Karpas-422 (cell line): ENCODE measurements at places on chromosomes 3 and 15.

- DNase-seq = no peak
These were observed 397.1 kb upstream of the CFAP20DC start for GRCh38 chr3:59446775-59447465.

GRCh38 chr3:115930922-115931321 is 307.6 kb downstream of the GAP43 start:
- no peak for DNase-seq

DNA sequence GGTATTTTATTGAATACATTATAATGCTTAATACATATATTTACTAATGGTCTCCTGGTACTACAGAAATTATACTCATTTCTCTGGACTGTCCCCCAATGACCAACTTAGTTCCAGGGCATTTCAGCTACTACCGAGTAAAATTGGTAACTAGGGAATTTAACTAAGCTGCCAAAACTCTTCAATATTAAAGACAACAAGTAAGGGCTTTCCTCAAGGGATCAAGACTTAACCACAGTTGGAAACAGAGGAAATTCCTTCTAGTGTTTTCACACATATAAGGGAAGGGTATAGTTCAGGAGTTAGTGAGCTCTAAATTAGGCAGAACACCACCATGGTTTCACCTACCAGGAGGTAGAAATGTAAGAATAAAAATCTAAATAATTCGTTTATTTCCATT is 357.4 kb downstream of the TBL1XR1 start:
- no peak for DNase-seq

DNA sequence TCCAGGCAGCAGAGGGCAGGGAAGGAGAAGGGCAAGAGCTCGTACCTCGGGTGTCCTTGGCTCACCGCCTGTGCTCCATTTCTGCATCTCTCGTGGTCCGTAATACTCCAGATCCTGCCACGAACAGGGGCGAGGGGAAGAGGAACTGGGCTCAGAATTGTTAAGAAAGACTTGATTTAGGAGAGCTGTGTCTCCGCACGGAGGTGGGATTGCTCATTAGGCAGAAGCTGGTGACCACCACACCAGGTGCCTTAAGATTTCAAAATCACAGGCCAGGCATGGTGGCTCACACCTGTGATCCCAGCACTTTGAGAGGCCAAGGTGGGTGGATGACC is 37.2 kb upstream of the BDH1 start:
- no peak for DNase-seq

- peak; percentile 6 for DNase-seq
These were observed 164.0 kb downstream of the ROBO2 start for GRCh38 chr3:77203851-77204250.

DNA sequence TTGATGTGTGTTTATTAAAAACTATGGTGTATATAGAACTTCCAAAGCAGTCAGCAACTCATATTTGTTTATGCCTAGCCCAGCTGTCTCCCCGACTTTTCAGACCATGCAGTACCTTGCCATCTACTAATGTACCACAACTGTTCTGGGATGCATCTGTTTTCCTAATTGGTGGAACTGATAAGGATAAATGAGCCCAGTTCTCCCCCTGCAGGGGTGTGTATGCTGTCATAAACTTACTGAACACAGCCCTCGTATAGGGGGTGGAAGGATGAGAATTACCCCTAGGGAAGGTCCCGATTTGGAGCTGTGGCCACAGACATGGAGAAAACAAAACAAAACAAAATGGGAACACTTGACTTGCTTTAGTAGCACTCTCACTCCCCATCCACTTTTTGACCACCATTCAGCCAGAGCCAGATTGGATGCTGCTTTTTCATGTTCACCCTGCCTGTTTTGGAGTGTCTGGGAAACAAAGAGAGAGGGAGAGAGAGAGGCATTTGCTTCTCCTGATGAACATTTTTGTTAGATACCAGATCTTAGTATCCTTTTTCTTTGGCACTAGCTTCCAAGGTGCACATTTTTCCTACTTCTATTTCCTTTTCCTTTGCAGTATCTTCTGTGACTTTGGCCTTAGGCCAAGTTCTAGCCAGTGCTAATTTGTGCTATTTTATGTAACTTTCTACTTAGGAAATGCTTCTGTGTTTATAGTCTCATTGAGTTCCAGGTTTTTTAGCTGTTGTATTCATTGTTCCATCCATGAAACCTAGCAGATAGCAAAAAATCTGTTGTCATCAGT is 29.1 kb downstream of the CADM2 start:
- DNase-seq = no peak

DNA sequence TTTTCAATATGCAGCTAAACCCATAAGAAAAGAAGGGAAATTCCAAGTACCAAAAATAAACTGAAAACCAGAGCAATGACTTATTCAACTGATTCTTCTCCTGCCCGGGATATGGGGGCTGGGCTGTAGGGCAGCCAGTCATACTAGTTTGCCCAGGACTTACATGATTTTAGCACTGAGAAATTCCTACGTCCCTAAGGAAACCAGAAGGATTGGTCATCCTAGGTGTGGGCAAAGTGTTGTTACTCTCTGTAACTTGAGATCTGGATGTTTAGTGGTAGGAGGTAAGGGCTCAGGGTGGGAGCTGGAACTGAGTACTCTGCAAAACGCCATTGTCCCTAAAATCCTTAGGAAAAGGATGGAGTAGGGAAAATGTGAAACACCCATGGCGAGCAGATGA is 1.2 kb upstream of the DAZL start:
- DNase-seq = no peak

GRCh38 chr3:11562277-11562881 is 81.3 kb downstream of the VGLL4 start:
- DNase-seq = no peak

- peak; percentile 91 for DNase-seq
These were observed 3.5 kb upstream of the SHISA5 start for GRCh38 chr3:48507256-48508061.

GRCh38 chr3:110623571-110623970 is 448.0 kb upstream of the NECTIN3 start:
- no peak for DNase-seq
